ENCODE measurements at places on chromosomes 4 and X.

GRCh38 chr4:121375262-121375661 is 5.6 kb downstream of the QRFPR start:
- DNase-seq: no peak

DNA sequence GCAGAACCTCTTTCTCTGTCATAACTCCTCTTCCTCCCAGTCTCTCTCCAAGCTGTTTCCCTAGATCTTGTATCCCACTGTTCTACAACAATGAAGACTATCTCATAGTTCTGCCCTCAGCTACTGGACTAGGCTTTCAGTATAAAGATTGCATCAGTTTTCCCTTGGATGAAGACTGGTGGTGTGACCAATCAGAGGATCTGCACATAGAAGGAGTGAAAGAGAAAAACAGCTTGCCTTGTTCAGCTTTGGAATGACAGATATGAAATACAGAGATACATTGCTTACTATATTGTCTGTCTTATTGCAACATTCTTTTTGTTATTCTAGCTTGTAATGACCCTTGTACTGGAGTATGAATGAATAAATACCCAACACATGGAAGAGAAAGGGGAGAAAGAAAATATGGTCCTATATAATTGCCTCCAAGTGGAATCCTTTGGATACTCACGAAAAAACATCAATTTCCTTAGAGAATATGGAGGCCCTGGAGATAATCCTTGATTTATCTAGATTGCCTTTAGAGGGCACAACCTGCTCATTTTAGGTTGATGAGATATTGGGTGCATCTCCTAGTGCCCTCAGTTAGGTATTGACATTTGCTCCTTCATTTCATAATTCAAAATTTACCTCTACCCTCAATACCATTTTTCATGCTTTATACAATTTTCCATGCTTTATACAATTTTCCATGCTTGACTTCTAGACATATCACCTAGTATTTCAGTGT is 395.8 kb downstream of the NAF1 start:
- DNase-seq: no peak

DNA sequence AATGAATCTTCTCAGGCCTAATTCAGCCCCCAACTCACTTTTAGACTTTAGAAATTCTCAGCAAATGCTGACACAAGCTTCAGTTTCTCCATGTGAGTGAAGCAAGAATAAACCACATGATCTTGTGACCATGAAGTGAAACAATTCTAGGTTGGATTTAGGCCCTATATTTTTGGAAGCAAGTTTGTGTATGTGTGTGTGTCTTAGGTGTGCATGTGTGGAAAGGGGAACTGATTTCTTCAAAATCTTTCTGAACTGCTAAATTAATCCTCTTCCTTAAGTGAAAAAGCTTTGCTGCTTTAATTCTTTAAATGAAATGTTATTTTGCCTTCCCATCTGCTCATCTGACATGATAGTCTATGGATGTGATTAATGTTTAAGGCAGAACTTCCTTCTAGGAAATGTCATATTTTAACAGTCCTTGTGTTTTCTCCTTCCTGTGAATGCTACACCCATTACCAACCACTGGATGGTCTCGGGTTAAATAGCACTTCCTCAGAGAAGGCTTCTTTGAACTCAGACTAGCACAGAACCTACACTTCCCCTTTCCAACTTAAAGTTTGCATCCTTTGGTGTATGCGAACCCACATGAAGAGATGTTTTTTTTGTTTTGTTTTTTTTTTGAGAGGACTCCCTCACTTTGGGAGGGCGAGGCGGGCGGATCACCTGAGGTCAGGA is 1.2 kb upstream of the TMEM144 start:
- DNase-seq: peak; percentile 9

DNA sequence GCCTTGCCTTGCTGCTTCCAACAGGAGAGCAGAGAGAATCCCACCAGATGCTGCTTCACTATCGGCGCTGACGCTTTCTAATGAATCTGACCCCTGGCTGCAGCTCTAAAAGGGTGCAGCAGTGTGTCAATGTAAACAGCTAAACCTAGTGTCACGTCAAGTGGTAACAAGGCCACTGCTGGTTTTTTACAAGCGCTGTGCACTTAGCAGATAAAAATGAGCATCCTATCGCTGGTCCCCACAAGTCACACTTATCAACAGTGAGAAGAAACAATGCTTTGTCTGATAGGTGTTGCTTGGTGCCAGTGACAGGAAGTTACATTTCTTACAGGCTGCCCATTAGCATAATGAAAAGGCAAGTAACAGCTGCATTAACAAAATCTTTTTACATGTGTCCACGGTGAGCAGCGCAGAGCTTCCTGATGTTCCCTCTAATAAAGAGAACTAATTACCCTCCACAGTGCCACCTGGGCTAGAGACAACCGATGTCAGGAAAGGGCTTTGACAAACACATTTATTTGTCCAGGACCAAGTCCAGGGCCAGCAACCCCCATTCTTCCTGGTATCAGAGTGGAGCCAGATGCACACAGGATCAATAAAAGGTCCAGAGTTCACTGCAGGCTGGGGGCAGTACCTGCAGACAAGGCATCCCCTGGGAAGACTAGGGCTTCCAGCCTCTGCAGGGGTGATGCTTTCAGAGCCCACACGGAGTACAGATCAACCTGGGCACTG is 176.0 kb downstream of the MGST2 start:
- DNase-seq: no peak

DNA sequence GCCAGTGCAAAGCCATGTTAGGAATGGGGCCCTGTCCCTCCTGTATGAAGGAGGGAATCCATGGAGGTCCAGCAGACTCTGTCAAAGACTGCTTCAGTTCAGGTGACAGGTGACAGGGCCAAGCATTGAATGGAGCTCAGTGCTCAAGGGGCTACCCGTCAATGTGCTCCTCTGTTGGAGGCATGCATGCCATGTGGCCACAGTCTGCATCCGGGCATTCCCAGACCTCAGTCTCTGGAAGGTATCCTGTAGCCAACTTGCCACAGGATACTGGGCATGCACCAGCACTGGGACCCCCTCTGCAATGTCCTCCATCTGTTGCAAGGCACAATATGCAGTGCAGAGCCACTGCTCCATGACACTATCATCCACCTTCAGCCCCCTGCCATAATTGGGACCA is 136.1 kb upstream of the GATB start:
- no peak for DNase-seq

DNA sequence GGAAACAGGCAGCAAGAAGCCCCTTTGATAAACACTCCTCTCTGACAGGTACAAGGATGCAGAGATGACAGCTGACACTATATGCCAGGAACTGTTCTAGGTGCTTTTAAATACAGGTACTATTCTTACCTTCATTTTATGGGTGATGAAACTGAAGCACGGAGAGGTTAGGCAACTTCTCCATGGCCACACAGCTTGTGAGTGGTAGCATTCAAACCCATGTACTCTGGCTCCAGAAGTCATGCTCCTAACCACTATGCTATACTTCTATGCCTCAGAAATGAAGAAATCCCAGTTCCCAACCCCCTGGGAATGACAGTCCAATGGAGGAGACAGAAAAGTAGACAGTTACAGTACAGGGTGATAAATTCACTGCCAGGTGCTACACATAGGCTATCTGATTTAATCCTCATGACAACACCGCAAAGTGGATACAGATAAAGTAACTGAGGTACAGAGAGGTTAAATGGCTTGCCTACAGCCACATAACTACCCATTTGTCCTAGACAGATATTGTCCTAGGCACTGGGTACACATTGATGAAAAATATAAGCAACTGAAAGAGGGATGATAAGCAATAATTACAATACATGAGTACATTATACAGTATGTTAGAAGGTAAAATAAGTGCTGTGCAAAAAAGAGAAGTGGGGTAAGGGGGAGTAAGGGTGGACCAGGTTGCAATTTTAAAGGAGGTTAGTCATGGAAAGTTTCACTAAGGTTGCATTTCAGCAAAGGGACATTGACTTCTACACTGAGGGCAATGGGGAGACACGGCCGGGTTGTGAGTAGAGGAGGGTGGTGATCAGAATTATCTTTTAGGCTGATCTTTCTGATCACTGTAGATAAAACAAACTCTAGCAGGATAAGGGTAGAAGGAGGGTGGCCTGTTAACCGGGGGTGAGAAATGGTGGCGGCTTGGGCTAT is 1.6 kb upstream of the F8 start:
- DNase-seq: no peak

- DNase-seq: no peak
These were observed 146.2 kb downstream of the NPNT start for GRCh38 chr4:106041294-106042002.

GRCh38 chr4:7031558-7032449 is 11.4 kb upstream of the TADA2B start:
- DNase-seq: no peak

- no peak for DNase-seq
These were observed 23.6 kb upstream of the SMPX start for GRCh38 chrX:21781525-21781924.

DNA sequence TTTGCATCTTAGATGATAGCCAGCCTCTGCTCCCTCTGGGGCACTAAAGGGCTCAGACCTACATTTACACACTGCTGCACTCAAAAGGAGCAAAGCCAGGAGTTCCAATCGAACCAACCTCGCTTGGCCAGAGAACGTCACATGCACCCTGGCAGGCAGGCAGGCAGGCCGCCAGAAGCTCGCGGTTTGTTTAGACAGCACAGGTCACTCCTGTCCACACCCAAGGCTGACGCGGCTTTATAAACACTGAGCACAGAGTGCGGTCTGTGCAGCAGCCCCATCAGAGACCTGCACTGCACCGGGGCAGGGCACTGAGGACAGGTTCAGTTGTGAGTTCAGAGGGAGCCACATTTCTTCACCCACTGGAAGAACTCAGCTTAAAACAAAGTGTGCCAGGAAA is 143.9 kb downstream of the BCOR start:
- no peak for DNase-seq

GRCh38 chr4:187302457-187303150 is 578.9 kb upstream of the FAT1 start:
- DNase-seq: no peak

DNA sequence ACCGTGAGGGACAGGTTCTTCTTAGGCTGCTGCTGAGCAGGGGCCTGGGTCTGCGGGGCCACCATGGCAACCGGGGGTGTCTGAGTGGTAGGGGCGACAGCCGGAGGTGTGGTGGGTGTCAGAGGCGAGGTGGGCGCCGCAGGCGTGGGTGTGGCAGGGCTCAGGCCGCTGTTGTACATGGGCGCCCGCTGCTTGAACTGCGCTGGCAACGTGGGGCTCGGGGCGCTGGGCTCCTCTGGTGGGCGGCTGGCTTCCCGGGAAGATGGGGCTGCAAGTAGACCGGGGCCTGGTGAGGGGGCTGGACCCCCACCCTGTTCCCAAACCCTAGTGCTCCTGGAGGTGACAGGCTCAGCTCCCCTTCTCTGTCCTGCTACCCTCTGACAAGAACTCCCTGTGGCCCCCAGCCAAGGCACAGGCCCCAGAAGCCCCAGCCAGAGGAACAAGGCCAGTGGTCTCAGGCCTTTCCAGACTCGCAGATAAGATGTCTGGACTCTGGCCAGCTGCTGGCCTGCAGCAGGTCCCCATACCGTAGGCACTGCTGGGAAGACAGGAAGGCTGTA is 24.8 kb downstream of the NELFA start:
- DNase-seq: no peak

- DNase-seq: no peak
These were observed 406.8 kb downstream of the PCDH7 start for GRCh38 chr4:31126881-31127398.

GRCh38 chrX:71609095-71609750 is 9.1 kb downstream of the CXCR3 start:
- no peak for DNase-seq

Data from CD4-positive, alpha-beta T cell treated with Interleukin-21 for 1 hour (primary cell).